Jurkat, Clone E6-1 (cell line): ENCODE measurements at places on chromosomes 5 and 9.
A peak's percentile ranks its signal among the peaks of the same experiment; 100 is the strongest.

GRCh38 chr5:129063483-129064113 is 31.0 kb upstream of the ISOC1 start:
- no peak for DNase-seq

DNA sequence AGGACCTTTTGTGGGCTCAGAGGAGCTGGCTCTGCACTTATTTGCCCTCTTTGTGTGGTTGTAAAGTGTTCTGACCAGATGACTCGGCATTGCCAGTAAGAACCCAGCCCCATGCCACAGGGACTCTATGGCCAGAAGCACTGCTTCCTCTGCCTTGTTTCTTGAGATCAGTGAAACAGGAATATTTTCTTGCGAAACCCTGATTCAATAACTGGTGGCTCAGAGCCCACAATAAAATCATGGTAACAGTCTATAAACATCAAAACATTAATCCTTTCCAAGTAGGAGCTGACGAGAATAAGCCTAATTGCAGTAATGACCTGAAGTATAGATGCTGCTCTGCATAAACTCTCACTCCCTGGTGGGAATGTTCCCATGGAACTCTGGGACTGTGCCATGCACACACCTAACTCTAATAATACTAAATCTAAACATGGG is 344.3 kb downstream of the ZNF608 start:
- DNase-seq: no peak

GRCh38 chr9:111959468-111960359 is 63.1 kb downstream of the UGCG start:
- no peak for DNase-seq

- no peak for DNase-seq
These were observed 42.8 kb upstream of the RPS23 start for GRCh38 chr5:82320966-82321365.

DNA sequence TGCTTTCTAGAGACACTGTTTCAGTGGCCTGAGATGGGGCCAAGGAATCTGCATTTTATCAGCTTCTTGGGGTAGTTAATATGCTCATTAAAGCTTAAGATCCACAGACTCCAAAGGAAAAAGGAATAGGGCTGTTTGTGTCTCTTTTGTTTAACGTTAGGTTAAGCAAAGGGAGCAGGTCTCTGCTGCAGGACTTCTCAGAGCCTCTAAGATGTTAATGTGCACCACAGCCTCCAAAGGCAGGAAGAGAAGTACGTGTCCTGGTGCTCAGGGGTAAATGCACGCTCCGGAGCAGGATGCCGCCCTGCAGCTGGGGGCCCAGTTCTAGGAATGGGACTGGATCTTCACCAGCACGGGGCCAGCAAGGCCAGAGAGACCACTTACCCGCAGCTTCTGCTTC is 19.6 kb downstream of the SPARC start:
- DNase-seq: no peak

DNA sequence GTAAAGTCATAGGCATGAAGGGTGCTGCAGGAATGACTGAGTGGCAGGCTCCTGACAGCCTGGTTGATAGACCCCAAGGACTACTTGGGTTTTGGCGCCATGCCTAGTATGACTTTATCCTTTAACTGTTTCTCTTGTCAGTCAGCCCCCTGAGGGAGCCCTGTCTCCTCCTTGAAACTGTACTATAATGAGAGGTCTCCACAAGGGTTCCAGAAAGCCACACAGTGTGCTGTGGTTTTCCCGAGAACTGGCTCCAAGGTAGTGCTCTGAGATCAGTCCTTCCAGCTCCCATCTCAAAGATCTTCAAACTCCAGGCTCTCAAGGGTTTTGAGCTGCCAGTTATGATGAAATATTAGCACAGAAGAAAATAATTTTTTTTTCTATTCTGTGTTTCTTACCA is 26.7 kb upstream of the TNC start:
- DNase-seq: no peak

- DNase-seq: no peak
These were observed 16.4 kb downstream of the MAP3K1 start for GRCh38 chr5:56831773-56832172.

- DNase-seq: no peak
These were observed 98.3 kb upstream of the CDKN2B start for GRCh38 chr9:22107202-22108045.

GRCh38 chr5:163361450-163361849 is 75.9 kb upstream of the CCNG1 start:
- DNase-seq: no peak

DNA sequence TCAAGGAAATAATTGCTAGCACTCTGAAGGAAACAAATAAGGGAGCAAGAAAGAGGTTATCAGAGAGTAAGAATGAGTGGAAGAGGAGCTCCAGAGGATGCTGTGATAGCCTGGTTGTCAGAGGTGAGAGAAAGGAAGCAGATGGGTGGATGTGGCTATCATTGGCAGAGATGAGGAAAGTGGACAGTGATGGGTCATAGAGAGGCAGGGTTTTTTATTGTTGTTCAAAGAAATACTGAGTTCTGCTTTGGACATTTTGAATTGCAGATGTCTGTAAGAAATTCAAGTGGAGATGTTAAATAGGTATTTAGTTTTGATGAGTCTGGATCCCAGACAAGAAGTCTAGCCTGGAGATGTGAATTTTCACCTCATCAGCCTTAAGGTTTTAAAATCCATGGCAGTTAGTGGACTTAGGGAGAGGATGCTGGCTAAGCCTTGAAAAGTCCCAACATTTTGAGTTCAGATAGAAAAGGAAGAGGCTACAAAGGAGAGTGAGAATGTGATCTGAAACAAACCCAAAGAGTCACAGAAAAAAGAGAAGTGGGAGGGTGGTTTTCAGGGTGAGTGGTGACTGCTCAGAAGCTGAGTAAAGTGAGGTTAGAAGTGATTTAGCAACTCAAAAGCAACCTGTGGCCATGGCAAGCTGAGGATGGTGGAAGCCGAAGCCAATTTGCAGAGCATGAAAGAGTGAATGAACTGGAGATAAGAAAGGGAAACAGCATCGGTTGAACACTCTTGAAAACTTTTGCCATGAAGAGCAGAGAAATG is 50.4 kb downstream of the PPIC start:
- no peak for DNase-seq

DNA sequence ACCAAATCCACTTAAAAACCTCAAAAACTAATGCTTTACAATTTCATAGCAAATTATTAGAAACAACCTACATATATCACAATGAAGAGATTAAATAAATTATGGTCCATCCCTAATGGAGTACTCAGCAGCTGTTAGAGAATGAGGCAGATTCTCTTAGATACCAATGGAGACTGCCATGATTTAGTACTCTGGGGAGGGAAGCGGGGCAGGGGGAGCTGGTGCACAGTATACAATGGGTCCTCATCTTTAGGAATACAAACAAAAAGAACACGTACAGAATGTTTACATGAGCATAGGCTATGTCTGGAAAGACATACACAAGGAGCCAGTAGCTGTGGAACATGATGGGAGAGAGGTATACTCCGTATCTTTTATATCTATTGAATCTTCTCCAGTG is 2.0 kb downstream of the LIFR start:
- DNase-seq: no peak

- peak; percentile 11 for DNase-seq
These were observed 59.7 kb downstream of the ATP10B start for GRCh38 chr5:160792281-160792680.

DNA sequence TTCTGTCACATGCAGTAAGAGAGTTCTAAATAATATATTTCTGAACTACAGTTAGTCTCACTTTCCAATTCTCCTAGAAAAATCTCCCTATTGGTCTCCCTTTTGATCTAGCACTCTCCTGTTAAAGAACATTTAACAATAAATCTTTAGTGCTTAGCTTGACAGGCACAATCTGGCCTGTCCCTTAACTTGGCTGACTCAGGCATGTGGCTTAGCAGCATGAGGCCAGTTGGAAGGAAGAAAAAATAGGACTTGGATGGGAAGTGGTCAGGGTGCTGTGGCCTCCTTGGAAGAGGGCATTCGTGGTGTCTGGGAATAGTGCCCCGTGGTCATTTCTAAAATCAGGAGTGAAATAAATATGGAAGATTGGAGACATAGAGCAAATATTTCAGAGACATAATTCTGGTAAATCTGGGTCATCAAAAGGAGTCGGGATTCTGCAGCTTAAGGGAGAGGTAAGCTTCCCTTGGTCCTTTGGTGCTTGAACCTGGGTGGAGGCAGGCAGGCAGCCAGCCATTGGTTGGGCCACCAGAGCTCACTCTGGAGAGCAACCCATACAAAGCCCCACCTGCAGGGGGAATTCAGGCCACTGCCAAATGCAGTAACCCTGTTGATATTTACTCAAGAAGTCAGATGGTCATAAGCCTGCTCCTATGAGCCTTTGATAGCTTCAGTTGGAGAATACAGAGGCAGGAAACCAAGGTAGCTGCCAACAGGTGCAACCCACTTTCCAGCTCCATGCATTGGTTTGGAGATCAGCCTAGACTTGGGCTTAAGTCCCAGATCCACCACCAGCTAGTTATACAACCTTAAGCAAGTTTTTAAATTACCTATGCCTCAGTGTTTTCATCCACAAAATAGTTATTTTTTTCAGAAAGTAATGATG is 28.8 kb upstream of the TLE4 start:
- DNase-seq: no peak

- DNase-seq: no peak
These were observed 11.8 kb upstream of the SYK start for GRCh38 chr9:90789862-90790261.

- DNase-seq: no peak
These were observed 91.6 kb upstream of the TAF11L2 start for GRCh38 chr5:17406423-17406838.

DNA sequence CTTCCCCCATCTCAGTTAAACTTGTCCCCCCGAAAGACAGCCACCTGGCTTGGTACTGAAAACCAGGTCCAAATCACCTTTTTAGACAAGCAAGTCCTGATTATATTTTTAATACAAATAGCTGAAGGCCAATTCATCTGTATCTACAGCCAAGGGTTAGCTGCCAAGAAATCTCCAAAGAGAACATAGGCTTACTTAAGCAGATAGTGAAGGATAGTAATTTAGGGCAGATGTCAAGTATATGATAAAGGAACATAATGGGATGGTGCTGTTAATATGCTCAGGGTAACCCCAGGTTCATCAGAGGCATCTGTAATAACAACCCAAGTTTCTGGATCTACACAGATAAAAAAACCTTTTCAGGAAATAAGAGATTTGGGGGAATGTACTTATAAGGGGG is 133.0 kb downstream of the EBF1 start:
- no peak for DNase-seq

DNA sequence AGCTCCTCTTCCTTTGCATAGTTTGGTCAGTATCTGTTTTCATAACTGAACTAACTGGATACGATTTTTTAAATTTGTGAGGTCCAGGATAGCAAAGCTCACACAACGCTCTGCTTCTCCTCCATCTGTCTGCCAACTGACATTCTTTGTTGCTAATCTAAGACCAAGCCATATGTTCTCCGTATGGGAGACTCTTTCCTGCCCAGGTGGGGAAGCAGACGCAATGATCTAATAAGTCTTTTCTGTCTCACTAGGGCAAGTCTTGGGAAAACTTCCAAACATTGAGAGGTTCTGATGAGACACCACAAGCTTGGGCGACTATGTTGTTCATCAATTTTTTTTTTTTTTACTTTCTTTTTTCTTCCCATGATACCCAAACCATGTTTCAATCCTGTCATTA is 558.5 kb downstream of the EFNA5 start:
- no peak for DNase-seq

GRCh38 chr5:37722236-37723161 is 117.3 kb downstream of the GDNF start:
- peak; percentile 96 for DNase-seq

DNA sequence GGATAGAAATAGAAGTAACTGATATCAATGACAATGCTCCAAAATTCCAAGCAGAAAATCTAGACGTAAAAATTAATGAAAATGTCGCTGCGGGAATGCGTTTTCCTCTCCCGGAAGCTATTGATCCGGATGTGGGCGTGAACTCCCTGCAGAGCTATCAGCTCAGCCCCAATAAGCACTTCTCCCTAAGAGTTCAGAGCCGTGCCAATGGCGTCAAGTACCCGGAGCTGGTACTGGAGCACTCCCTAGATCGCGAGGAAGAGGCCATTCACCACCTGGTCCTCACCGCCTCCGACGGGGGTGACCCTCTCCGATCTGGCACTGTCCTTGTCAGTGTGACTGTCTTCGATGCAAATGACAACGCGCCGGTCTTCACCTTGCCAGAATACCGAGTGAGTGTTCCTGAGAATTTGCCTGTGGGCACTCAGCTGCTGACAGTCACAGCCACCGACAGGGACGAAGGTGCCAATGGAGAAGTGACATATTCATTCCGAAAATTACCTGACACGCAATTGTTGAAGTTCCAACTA is 818 bp downstream of the PCDHGA10 start:
- no peak for DNase-seq

- DNase-seq: no peak
These were observed 40.8 kb downstream of the RHOBTB3 start for GRCh38 chr5:95771892-95772291.

DNA sequence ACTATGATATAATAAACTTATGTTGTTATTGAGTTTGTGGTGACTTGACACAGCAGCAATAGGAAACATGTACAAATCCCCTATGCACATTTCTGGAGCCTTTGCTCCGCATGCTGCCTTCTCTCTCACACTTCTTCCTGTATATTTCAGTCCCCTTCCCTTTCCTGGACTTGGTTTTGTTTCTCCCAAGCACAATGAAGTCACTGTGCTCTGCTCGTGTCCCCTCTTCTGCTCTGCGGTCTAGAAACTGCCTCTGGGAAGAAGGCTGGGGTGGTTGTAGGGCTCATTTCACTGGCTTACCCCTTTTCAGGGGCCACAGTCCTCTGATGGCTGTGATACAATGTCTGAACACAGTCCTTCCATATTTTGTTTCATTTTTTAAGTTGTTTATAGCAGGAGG is 15.7 kb upstream of the FGD3 start:
- DNase-seq: no peak
